Left lung (tissue), 14 donors: ENCODE measurements at places on chromosomes 3 and 15. TPM values are rescaled to one million over a fixed set of nuclear protein-coding genes. Genes with fewer than 3 reads are reported as not detected.

Gene ACOX2
- 9.8 TPM for total RNA-seq

Gene PCSK6
- 7.7 TPM for total RNA-seq

DNA sequence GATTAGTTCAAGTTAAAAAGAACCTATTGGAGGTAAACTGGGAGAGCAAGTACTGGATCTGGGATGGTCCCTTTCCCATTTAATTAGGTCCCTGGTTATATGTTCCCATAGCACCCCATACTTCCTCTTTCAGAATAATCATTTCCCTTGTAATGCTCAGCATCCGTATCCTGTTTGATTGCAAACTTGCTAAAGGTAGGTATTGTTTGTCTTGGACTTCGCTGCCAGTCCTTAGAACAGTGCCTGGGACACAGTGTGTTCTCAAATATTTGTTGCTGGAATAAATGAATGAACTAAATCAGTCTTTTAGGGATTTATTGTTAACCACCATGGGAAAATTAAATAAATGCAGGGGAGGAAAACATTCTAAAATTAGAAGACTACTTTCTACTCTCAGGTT is 299.8 kb downstream of the GRM7 start:
- DNase-seq: no peak

- no peak for DNase-seq
Measured at GRCh38 chr15:72201391-72201921, 3.9 kb upstream of the GRAMD2A start.

- DNase-seq: no peak
Measured at GRCh38 chr3:179076243-179077027, 4.8 kb upstream of the ZMAT3 start.

GRCh38 chr15:68370768-68371151 is 61.2 kb downstream of the ITGA11 start:
- no peak for DNase-seq

DNA sequence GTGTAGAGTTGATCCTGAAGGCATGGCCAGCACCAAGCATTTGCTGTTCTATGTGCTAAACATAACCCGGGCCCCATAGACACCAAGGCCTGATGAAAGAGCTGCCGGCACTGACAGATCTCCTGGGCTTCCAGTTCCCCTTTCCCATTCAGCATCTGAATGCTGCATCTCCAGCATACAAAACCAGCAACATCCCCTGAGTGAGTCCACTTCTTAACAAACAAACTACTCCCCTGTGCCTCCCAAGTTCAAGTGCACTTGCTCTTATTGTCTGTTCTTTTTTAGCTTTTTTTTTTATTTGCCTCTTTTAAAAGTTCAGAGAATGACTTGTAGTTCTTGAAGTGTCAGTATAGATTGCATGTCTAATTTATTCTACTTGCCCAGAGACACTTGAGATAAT is 156.0 kb downstream of the EDEM1 start:
- DNase-seq: no peak

DNA sequence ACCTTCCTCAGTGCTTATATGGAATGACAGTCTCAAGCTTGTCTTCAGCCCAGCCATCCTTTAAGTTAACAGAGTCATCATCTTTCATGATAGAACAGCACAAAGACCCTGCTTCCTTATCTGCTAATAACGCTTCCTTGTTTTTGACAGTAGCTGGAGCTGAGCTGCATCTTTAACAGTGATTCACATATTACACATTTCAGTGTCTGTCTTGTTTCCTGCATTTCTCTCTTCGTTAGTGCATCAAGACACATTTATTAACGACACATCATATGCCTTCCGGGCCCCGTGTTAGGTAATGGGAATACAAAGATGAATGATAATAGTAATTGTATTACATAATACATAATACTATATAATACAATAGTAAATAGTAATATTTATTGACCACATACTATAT is 30.2 kb upstream of the GREM1 start:
- no peak for DNase-seq

GRCh38 chr3:102450976-102451375 is 16.2 kb downstream of the ZPLD1 start:
- no peak for DNase-seq

- DNase-seq: no peak
Measured at GRCh38 chr15:96158938-96159337, 171.6 kb upstream of the NR2F2 start.

DNA sequence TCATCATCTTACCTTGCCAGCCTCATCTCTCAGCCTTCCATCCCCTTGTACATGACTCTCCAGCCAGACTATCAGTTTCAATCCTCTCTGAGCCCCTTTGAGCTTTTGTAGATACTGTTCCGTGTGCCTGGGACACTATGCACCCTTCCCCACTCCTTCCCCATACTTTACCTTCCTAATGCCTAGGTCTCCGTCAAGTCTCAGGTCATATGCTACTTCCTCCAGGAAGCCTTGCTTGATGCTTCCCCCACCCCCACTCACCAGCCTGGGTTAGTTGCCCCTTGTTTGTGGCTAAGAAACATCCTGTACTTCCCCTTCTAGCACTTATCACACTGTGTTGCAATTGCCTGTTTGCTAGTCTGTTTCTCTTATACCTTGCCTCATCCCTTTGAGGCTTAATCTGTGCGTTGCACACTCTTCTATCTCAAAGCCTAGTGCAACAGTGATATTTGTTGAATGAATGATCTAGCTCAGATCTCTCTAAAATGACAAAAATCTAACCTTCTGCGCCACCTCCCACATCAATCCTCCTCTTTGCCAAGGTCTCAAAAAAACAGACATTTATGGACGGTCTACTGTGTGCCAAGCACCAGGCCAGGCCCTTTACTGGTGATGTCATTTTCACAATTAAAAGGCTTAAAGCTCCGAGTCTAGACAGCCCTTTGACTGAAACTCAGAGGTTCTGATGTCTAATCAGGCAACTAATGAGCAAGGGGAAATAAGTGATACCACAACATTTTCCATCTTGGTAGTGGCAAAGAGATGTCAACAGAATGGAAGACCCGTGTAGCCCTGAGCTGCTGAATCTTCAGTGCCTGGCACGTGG is 6.5 kb upstream of the USP3 start:
- peak; percentile 82 for DNase-seq

DNA sequence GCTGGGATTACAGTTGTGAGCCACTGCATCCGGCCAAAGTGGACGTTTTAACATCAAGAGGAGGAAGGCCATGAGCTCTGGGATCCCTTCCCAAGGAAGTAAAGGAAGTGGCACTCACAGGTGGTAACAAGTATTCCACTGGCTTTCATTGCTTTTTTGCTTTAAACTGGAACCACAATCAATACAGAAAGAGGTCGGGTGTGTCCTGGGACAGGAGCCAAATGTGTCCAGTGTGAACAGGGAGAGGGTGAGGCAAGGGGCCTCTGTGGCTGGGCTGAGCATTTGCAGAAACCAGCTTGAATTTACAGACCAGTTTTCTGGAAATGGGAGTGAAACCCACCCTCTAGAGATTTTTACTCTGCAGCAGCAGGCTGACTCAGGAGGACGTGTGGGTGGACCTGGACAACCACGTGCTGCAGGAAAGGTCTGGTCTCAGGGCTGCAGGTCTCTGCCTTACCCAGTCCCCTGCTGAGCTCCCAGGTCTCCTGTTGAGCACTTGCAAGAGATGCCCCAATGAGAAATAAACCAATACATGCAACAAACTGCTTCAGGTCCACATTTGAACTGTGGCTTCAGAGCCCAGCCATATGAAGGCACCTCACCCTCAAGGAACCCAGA is 42.8 kb upstream of the TMEM115 start:
- no peak for DNase-seq

- no peak for DNase-seq
Measured at GRCh38 chr3:195282961-195283360, 12.0 kb upstream of the XXYLT1 start.
